ENCODE measurements at places on chromosomes 12 and 14.

GRCh38 chr12:110458756-110459155 lies 8.6 kb upstream of the ARPC3 start:
- no peak for DNase-seq

- peak; percentile 82 for DNase-seq
Measured at GRCh38 chr12:1662761-1663439, 28.0 kb upstream of the ADIPOR2 start.

GRCh38 chr14:100714258-100714892 lies 12.3 kb upstream of the DLK1 start:
- DNase-seq = no peak

- DNase-seq = no peak
Measured at GRCh38 chr12:71935594-71935993, 3.1 kb upstream of the TPH2 start.

- DNase-seq = no peak
Measured at GRCh38 chr12:4117386-4118016, 156.1 kb upstream of the CCND2 start.

DNA sequence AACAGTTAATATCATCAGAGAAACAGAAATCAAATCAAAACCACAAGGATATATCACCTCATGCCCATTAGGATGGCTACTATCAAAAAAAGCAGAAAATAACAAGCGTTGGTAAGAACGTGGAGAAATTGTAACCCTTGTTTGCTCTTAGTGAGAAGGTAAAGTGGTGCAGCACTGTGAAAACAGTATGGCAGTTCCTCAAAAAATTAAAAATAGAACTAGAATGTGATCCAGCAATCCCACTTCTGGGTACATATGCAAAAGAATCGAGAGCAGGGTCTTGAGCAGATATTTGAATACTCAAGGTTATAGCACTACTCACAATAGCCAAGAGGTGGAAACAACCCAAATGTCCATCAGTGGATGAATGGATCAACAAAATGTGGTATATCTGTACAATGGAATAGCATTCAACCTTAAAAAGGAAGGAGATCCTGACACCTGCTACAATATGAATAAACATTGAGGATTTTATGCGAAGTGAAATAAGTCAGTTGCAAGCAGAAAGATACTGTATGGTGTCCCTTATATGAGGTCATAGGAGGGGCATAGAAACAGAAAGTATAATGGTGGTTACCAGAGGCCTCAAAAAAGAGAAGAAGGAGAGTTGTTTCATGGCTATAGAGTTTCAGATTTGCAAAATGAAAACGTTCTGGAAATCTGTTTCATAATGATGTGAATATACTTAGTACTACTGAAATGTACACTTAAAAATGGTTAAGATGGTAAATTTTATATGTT lies 131.0 kb upstream of the EEA1 start:
- DNase-seq = no peak

GRCh38 chr12:77496714-77497113 lies 334.0 kb upstream of the NAV3 start:
- no peak for DNase-seq

- DNase-seq = no peak
Measured at GRCh38 chr14:83356080-83356479, 1822.4 kb upstream of the SEL1L start.

GRCh38 chr14:32186248-32186647 lies 15.6 kb upstream of the RNU6-7 start:
- DNase-seq = no peak

GRCh38 chr12:29427964-29428363 lies 47.0 kb upstream of the ERGIC2 start:
- no peak for DNase-seq

DNA sequence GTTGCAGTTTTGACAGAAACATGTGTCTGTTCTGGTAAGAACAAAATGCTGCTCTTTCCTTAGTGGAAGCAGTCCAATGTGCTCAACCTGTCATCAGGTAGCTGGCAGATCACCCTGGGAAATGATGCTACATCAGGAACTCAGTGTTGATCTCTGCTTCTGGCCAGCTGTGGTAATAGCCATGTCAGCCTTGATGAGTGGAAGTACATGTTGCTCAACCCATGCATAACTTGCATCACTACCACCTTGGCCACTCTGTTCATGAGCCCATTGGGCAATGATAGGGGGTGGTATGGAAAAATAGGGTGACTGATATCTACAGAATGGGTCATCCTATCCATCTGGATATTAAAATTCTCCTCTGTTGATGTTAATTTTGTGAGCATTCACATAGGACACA lies 411.0 kb downstream of the C12orf50 start:
- no peak for DNase-seq

DNA sequence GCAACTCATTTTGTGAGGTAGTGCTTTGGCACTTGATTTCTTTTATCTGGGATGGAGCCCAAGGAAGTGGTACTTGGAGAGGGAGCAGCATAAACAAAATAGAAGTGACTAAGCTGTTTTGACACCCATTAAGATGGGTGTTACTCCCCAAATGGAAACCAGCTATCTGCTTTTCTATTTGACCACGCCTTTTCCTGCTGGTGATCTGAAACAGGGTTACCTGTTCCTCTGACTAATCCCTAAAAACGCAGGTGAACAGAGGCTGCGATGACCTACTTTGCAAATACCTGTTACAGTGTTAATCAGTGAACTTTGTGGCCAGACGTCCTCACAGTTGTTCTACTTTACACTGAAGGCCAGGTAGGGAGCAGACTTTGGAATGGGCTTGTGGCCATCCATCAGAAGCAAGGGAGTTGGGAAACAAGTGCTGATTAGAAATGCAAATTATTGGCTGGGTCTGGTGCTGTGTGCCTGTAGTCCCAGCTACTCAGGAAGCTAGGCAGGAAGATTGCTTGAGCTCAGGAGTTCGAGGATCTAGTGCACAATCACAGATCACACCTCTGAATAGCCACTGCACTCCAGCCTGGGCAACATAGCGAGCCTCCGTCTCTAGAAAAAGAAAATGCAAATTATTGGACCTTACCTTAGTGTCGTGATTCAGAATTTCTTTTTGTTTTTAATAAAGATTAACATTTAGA lies 58.3 kb upstream of the HECTD1 start:
- no peak for DNase-seq

DNA sequence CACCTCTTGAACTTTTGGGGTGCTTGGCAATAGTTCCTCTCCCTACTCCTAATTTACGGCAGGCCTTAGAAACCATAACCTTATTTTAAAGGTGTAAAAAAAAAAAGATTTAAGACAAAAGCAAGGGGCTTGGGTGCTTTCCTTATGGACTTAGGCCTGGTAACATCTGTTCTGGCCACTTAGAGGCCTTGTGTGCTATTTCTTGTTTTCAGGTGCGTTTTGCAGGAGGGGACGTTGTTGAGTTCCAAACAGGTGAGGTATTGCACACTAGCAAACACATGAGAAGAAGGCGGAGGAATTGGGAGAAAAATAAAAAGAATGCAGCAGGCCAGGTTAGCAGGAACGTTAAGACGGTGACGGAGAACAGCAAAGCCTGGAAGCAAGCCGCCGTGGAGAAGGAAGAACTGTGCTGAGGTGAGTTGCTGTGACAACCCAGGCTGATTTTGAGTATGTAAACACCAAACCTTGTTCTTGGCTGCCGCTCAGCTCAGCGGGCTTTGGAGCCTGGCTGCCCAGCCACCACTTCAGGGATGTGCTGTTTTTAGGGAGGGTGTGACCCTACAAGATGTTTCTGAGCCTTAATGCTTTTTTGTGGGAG lies 17.3 kb downstream of the EMG1 start:
- DNase-seq = no peak

DNA sequence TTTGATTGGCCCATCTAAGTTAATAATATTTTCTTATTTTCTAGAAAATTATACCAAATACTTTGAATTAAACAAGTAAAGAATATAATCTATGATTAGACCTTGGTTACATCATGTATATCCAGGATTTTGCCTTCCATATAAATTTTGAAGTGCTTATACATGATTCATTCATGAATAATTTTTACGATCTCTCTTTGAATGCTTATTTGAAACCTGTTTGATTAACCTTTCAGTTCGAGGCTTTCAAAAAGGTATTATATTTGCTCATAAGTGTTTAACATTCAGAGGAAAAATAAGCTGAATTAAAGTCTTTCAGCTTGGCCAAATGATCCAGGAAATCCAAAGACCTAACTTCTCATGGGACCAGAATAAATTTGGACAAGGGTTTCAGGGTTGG lies 495.2 kb upstream of the GARIN6 start:
- no peak for DNase-seq

- no peak for DNase-seq
Measured at GRCh38 chr12:91662021-91662420, 479.4 kb upstream of the DCN start.

DNA sequence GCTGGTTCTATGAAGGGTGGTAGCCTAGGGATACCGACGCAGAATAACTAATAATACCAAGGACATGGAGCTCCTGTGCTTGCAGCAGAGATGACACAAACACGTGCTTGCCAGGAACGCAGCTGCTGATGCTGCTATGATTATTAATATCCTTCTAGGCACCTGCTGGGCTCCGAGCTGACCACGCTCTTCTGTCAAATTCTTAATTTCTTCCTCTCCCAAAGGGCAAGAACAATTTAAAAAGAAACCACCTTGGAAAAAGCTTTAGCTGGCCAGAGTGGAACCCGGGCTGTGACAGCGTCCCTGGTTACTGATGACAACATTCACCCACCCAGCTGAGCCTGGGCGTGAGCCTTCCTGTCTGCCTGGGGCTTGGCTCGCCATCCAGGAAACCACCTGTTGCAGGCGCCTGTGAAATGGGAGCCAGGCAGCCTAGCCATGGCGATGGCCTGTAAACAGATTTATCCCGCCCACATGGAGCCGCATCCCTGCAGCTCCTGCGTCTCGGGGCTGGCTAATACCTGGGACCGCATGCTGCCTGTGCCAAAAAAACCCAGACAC lies 28.8 kb downstream of the CLMN start:
- DNase-seq = peak; percentile 48

DNA sequence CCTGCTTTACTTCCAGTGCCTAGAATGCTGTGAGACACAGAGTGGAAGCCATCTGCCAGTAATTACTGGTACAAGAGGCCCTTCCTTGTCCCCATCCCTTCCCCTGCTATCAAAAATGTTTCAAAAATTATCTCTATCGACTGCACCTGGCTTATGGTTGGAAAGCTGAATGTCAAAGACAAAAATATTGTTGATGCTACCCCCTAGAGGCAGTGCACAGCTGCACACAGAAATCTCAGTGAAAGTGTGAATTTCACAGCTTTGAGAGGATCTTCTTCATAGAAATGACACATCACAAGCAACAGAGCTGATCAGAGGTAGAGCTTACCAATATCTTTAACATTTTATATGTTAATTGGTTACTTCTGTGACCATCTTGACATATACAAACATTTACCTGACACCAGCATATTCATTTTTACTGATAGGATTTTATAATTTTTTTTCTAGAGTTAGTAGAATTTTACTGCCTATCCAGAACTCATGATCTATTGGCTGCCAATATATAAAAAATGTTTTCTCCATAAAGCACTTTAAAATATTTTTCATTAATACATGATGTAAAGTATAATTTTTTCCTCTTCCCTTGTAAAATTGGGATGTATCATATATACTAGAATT lies 138.0 kb downstream of the AACS start:
- DNase-seq = peak; percentile 33

- DNase-seq = peak; percentile 3
Measured at GRCh38 chr14:90049390-90049789, 12.4 kb upstream of the KCNK13 start.

GRCh38 chr14:79421811-79422210 lies 789.5 kb downstream of the DIO2 start:
- DNase-seq = no peak

GRCh38 chr14:75231320-75231719 lies 47.3 kb upstream of the FOS start:
- no peak for DNase-seq

DNA sequence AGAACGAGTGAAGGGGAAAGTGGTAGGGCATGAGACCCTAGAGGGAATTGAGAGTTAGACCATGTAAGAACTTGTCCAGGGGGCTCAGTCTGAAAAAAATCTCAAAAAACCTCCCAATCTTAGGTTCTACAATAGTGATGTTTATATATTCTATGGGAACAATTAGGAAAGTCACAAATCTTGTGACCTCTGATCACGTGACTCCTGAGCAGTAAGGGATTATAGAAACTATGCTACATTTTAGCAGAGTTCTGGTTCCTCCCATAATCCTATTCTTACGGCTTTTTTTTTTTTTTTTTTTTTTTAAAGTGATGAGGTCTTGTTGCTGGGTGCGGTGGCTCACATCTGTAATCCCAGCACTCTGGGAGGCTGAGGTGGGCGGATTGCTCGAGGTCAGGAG lies 5.8 kb downstream of the ADCK1 start:
- no peak for DNase-seq

- peak; percentile 68 for DNase-seq
Measured at GRCh38 chr12:75716291-75717025, 205.0 kb upstream of the KRR1 start.

GRCh38 chr12:113852264-113852663 lies 113.9 kb downstream of the RBM19 start:
- DNase-seq = peak; percentile 41

DNA sequence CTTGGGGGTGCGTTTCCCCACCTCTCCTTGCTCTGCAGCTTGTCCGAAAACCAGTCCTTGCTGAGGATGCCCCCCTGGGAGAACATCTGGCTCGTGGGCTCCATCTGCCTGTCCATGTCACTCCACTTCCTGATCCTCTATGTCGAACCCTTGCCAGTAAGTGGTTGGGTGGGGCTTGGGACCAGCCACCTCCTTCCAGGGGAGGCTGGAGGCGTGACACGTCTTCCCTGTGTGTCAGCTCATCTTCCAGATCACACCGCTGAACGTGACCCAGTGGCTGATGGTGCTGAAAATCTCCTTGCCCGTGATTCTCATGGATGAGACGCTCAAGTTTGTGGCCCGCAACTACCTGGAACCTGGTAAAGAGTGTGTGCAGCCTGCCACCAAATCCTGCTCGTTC lies 57.5 kb downstream of the ANAPC7 start:
- DNase-seq = no peak

- DNase-seq = no peak
Measured at GRCh38 chr12:105252901-105253300, 16.9 kb upstream of the APPL2 start.

DNA sequence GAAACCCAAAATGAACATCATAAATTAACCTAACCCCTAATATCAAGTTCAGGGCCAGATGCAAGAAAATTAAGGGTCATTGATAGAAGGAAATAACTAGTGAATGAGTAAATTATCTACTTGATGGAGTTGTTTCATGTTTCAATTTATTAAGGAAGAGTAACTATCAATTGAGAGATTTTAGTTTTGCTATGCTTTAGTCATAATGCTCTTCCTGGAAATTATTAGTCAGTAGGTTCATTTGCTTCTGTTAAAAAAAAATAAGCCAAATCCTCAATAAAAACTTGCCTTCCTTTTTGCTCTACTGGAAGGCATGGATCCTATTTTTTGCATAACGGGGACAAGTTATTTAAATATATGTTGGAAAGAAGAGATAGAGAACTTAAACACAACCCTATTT lies 59.0 kb upstream of the HIF1A start:
- DNase-seq = no peak

GRCh38 chr12:78018171-78018910 lies 187.6 kb downstream of the NAV3 start:
- DNase-seq = peak; percentile 51
